Stimulated activated CD4-positive, alpha-beta T cell treated with anti-CD3 and anti-CD28 coated beads, Interleukin-1b, Interleukin-23, amount 100 ng/mL, for 1 hour (primary cell): ENCODE measurements at places on chromosomes 2 and 18.

GRCh38 chr18:500632-501405 lies at the start of gene COLEC12:
Gene COLEC12, minus strand, starts transcription at chr18:500701. Its CDS starts 187 bp downstream, at chr18:500514.
- DNase-seq = no peak

- no peak for DNase-seq
Measured at GRCh38 chr2:85522090-85522647, 16.8 kb upstream of the MAT2A start.

DNA sequence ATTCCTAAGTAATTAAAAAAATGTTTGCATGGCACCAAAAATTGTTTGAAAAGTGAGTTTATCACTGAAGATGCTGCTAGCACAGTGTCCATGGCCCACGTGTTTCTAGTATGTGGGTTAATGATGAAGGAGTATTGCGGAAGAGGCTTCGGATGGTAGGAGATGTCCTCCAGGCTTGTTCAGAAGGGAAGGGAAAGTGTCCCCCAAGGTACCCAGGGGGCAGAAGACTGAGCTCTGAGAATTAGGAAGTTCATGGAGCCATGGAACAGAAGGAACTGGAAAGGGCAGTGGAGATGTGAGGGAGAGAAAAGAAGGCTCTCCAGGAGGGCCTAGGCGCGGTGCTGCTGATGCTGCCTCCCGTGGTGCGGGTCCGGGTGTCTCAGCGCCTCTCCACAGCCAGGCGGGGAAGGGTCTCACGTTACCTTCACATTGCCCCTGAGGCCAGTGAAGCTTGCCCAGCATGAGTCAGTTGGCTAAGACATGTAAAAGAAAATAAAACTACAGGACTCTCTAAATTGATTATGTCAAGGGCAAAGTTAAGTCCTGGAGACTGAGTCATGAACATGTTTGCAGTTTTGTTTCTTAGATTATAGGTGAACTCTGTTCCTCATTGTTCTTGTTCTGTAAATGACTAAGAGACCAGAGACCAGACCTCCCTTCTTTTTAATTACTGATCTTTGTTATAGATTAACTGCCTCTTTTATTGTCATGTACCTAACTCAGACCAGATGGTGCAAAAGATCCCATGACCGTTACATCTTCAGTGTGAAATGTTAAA lies 89.0 kb downstream of the MTCL1 start:
- DNase-seq = no peak

DNA sequence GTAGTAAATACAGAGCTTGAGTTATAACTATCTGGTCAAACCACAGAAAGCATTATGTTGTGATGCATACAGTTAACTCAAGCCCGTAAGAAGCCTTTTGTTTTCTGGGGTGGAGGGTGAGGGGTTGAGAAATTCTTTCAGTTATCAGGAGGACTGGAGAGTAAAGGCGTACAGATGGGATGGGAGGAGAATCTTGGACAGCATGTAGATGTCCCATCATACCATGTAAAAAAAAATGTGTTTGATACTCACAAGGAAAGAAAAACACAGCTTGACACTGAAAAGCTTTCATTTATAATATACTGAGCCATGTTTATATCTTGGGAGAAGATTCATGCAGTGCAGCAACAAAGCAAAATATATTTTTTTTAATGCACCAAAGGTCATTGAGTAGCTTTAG lies 12.4 kb downstream of the CCBE1 start:
- DNase-seq = no peak

- no peak for DNase-seq
Measured at GRCh38 chr2:225400060-225400511, 576 bp downstream of the NYAP2 start.

- DNase-seq = no peak
Measured at GRCh38 chr2:136019306-136019705, 33.9 kb upstream of the DARS1 start.

- no peak for DNase-seq
Measured at GRCh38 chr2:175282300-175282699, 100.8 kb upstream of the ATP5MC3 start.

GRCh38 chr18:37612524-37613252 lies 47.1 kb upstream of the CELF4 start:
- DNase-seq = no peak

GRCh38 chr2:121665504-121665903 lies 16.2 kb upstream of the CLASP1 start:
- DNase-seq = no peak

DNA sequence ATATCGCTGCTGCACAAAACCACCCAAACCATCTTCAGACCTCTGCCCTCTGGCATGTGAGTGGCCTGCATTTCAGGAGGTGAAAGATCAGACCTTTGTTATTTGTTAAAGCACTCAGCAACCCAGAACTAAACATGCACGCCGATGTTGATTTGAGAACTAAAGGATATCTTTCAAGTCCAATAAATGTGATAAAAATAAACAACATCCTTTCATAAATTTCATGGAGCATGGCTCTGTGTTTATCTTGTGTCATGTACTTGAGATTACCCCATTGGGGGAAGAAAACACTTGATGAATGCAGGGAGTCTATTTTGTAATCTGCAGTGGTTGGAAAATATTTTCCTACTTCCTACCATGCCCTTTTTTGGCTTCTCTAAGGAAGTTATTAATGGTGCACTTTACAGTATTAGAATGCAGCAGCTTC lies 70.8 kb upstream of the GATA6 start:
- DNase-seq = no peak

DNA sequence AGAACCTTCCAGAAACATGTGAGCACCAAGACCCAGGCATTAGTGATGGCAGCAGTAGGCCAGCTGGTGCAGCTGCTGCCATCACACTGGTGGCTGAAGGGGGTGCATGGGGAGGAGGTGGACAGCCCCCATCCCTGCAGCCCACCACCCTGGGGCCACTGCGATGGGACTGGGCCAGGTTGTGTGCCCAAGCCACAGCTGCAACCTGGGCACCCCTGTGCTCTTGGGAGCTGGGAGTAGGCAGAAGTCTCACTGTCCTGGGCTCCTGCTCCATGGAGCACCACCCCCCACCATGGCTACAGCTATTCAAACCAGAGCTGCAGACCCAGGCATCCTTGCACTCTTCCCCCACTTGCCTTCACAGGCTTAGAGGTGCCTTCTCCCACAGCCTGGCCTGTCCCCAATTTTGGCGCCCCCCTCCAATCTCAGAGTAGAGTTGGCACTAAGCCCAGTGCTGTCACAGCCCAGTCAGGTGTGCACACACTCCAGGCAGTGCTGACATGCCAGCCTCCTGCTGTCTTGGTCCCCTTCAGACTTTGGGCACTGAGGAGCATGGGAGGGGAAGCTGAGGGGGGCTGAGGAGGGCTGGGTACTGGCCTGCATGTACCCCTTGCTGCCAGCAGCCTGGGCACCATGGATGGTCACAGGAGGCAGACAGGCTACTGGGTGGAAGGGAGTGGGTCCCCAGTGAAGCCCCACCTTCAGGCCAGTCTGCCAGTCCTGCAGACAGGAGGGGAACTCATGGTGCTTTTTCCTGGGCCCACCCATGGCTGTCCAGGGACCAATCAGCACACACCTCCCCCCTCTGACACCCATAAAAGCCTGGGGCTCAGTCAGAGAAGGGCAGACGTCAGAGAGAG lies 67.1 kb downstream of the CYP26B1 start:
- no peak for DNase-seq

DNA sequence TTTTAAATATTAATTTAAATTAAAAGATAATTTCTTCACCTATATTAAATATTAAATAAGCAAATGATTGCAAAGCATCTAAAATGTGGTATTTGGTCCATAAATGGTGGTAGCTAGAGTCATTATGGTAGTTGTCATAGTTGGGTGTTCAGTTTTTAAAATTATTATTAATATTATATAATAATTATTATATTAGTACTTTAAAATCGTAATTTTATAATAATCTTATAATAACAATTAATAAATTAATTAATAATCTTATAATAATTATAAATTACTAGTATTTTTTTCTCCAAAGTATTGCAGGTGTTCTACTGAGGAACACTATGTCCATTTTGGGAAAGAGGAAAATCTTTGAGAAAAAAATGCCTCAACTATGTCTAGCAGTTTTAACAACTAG lies 835.5 kb upstream of the GCFC2 start:
- DNase-seq = no peak

- no peak for DNase-seq
Measured at GRCh38 chr2:209763106-209763505, 8.5 kb upstream of the UNC80 start.

DNA sequence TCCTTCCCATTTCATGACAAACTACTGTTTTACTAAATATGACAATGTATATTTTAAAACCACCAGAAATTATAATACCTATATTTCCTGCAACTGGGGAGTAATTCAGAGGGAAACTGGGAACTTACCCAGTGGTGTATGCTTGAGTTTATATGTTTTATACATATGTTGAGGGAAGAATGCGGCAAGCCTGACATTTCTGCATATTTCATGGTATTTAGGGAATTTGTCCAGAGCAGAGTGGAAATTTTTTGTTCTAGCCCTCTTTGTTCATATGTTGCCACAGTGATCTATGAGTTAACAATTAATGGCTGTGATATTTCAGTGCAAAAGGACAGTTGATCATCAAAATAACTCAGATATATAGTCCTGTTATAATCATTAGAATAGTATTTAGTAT lies 230.8 kb upstream of the VWC2L start:
- DNase-seq = no peak

GRCh38 chr2:17813010-17813741 lies 3.1 kb upstream of the MSGN1 start:
- DNase-seq = no peak

DNA sequence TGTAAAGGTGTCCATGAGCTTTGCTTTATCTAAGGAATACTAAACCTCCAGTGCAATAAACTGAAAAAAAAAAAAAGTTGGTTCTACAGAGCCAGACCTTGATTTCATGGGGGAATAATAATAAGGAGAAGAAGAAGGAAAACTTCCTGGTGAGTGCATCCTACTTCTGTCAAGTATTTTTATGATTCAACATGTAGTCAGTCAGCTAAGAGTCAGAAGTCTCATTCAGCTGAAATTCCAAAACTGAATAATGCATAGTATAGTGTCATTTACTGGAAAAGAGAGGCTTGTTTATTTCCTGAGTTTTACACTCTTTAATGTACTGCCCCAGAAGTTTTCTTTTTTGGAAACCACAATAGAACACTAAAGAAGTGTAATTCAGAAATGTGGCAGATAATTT lies 77.8 kb upstream of the TACR1 start:
- DNase-seq = no peak

DNA sequence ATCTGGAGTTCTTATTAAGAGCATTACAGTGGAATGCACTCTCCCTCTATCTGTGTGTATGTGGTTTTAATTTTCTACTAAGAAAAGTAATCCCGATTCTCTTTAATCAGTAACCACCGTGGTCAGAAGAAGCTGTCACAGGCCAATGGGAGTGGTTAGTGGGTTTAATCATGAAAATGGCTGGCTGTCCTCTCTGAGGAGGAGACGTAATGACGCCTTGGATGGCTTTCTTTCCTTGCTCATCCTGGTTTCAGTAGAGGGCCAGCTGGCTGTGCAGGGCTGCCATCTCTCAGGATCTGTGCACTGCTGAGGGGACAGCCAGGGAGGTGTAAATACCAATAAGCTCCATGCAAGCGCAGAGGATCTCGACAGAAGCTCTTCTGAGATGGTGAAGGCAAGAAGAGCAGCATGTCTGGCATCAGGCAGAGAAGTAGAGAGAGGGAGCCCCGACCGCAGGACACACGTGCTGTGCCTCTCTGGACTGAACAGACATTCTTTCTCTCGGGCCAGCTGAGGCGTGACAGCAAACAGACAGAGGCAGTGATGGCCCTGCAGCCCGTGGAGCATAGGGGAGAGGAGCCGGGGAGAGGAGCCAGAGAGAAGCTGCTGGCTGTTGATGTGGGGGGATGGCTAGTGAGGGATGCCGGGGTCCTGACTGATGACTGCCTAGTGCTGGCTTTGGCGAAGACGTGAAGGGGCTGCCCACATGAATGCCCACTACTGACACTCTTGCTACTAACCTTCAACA lies 65.1 kb upstream of the DAPL1 start:
- DNase-seq = no peak

DNA sequence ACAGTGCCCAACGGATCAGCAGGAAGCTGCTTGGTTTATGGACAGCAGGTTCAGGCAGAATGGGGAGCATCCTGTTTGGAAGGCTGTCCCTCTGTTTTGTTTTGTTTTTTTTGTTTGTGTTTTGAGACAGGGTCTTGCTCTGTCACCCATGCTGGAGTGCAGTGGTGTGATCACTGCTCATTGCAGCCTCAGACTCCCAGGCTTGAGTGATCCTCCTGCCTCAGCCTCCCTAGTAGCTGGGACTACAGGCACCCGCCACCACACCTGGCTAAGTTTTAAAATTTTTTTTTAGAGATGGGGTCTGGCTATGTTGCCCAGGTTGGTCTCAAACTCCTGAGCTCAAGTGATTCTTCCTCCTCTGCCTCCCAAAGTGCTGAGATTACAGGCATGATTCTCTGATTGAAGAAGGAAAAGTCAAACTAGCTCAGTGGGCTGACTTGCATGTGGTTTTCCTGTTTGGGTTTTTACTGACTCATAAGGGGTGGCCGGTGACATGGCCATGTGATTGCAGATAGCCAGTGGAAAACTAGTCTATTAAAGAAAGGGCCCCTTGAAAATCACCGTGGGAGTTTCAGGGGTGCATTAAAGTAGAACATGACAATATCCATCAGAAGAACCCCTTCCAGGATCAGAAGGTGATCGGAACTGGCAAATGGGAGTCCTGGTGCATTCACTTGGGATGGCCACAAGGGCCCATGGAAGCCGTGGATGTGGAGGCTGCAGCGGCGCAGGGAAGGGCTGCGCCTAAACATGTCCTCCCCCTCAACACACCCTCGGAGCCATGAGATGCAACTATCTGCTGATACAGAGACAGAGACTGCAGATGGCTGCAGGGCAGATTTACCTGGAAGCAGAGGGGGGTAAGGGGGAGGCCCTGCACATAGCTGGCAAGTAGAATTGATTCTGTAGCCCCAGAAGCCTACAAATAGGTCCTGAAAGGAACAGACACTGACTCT lies 26.5 kb downstream of the AQP12B start:
- DNase-seq = no peak

DNA sequence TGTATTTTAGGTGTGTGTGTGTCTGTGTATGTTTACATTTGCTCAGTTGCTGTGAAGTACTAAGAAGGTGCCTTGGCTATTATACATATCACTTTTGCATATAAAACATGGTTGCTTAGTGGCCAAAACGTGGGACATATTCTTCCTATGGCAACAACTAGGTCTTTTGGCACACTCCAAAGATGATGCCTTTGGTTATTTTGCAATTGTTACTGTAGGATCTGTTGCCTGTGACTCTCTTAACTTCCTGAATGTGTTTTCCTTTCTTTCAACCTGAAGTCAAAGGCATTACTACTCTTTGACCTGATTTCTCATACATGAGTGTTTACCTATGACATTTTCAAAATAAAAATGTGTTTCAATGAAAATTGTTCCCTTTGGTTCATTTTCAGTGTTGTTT lies 160.5 kb downstream of the UBE2E3 start:
- DNase-seq = no peak

- DNase-seq = no peak
Measured at GRCh38 chr2:239557516-239557915, 156.7 kb upstream of the HDAC4 start.

DNA sequence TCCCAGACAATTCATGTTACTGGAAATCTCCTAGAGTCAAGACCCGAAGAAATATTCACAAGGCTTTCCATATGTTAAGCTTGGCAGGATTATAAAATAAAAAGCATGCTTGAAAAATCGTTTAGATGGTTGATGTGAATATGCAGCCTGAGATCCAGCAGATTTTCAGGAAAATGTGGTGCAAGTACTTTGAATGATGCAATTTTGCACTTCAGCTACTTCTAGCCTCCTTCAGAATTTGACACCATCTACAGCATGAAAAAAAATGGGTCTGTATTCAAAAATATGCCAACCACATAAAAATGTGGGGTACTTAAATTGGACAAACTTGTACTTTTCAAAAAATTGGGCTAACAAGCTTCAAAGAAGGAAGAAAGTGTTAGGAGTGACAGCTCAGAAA lies 340.6 kb upstream of the DCC start:
- no peak for DNase-seq
